ENCODE measurements at places on chromosomes 6 and 20.
A peak's percentile ranks its signal among the peaks of the same experiment; 100 is the strongest.

- no peak for DNase-seq
Observed at GRCh38 chr20:21832442-21833385, 127.2 kb downstream of the PAX1 start.

DNA sequence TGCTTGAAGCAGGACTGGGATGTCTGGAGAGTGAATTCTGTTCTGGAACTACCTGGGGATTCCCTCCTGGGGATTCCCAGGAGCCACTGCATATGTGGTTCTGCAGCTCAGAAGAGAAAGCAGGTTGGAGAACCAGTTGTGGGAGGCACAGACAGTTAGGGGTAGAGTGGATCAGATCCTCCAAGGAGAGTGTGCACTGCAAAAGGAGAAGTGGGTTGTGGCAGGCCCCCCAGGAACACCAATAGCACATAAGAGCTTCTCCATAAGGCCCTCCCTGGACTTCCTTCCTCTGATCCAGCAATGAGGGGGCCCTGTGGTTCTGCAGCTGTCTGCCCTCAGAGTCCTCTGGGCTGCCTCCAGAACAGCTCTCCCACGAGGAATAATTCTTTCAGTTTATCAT lies 369.2 kb upstream of the CNR1 start:
- no peak for DNase-seq

GRCh38 chr6:129331450-129332138 lies 378.4 kb downstream of the ARHGAP18 start:
- no peak for DNase-seq

DNA sequence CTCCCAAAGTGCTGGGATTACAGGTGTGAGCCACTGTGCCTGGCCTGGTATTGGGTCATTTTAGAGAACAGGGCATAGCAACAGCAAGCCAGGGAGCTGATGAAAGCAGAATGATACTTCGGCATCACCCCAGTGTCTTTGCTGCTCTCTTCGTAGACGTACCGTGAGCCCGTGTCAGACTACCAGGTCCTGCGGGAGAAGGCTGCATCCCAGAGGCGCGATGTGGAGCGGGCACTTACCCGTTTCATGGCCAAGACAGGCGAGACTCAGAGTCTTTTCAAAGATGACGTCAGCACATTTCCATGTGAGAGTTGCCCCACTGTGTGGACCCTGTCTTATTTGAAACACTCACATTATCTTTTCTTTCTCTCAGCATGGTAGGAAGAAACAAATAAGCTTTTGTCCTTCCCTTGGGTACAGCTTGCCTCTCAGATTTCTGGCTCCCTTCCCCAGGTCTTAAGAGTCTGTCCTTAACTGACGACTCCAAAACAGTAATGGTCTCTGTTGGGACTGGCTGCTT lies 15.9 kb downstream of the TAF8 start:
- no peak for DNase-seq

DNA sequence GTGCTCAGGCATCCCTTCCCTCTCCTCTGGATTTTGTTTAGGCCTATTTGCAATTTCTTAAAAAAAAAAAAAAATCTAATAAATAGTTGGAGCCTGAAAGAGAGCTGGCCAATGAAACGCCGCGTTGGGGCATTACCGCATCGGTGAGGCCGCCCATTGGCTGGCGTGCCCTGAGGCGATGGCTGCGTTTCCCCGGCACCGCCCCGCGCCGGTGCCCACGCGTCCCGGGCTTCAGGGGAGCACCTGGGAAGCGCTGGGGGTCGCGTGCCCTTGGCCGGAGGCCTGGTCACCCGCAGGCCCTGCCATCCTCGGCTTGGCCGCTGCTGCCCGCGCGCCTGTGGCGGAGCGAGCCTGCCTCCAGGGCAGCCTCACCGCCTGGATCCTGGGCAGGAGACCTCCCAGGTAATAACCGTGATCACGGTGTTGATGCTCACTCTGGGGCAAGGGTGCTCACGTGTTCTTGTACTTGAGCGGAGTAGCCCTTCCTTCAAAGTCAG lies 155.4 kb downstream of the NRN1 start:
- peak; percentile 61 for DNase-seq

GRCh38 chr20:15814360-15814759 lies 758.9 kb downstream of the KIF16B start:
- DNase-seq: no peak

- DNase-seq: no peak
Observed at GRCh38 chr6:37814374-37814773, 5.2 kb upstream of the ZFAND3 start.

- DNase-seq: no peak
Observed at GRCh38 chr6:84033523-84034451, at the start of gene MRAP2. TSS of gene MRAP2 (plus strand) at chr6:84033772. CDS start at chr6:84055319, 21,547 bp downstream.

DNA sequence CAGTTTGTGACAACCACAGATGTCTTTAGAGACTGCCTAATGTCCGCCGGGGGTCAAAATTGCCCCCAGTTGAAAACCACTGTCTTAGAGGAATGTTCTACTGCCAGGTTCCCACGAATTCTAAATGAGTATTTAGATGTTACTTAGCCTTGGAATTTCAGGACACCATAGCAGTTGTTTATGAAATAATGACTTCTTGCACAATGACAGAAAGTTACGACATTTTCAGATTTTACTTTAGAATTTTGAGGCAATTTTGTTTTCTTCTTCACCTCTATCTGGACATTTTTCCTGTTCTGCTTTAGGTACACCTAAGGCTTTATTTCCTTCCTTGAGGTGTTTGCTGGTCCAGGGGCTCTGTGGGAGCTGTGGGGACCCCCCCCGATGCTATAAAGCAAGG lies 83.4 kb downstream of the CCDC170 start:
- DNase-seq: no peak

DNA sequence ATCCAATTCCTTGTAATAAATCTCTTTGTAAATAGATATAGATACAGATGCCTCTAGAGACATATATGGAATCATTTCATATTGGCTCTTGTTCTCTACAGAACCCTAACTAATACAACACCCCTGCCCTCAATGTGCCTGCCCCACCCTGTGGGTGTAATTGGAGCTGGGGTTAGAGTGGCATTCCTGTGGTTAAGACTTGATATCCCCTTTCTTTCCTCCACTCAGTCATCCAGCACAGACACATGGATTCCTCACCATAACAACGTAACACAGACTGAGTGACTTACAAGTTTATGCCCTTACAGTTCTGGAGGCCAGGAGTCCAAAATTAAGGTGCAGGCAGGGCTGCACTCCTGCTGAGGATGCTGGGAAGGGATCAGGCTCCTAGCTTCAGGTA lies 42.8 kb downstream of the C6orf118 start:
- DNase-seq: no peak

DNA sequence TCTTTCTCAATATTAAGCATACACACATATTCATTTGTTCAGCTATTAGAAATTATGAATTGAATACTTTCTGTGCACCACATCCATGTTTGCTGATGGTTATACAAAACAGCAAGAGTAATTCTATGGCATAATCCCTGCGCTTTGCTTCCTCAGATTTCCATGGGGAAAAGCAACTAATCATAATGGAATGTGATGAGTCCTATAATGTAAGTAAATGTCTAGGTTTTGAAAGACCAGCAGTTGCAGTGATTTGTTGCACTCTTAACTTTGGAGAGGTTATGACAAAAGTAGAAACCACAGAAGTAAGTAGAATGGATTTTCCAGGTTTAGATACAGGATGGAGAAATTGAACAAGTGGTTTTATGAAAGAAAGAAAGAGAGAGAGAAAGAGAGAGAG lies 652.1 kb downstream of the CBLN4 start:
- DNase-seq: no peak

DNA sequence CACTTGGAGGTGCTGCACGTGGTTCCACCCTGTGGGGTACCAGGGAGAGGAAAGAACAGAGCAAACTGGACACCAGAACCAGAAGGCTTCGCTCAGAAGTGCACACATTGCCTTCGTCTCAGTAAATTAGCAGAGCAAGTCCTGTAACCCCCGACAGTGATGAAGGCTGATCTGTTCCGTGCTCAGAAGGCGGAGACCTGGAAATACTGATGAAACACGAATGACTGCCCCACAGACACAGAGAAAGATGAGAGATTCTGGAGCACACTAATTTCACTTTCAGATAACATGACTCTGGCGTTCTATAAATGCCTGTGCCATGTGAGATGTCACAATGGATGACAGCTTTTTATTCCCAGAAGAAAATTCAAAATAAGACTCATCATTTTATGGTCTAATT lies 44.2 kb upstream of the CCR6 start:
- no peak for DNase-seq

DNA sequence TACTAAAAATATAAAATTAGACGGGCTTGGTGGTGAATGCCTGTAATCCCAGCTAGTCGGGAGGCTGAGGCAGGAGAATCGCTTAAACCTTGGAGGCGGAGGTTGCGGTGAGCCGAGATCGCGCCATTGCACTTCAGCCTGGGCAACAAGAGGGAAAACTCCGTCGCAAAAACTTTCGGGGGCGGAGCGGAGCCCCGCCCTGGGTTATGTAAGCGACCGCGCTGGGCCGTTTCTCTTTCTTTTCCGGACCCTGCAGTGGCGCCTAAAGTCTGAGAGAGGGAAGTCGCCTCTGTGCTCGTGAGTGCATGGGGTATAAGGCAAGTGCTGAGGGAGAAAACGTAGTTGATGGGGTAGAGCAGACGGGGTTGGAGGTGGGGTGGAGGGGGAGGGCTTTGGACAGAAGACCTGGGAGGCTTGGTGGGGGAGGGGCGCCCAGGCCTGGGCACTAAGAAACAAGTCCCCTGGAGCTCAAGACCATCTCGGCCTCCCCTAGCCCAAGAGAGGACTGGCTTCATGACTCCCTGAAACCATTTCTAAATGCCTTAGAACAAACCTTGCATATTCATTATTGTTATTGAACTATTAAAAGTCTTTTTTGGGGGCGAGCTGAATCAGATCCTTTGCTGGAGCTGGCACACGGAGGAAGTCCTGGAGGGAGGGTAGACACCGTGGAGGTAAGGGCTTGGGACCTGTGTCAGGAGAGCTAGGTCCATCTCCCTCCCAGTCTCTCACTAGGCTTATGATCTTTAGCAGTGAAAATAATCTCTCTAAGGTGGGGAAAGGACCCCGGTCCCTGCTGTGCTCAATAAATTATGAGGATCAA lies 2.7 kb upstream of the MICA start:
- peak; percentile 52 for DNase-seq

DNA sequence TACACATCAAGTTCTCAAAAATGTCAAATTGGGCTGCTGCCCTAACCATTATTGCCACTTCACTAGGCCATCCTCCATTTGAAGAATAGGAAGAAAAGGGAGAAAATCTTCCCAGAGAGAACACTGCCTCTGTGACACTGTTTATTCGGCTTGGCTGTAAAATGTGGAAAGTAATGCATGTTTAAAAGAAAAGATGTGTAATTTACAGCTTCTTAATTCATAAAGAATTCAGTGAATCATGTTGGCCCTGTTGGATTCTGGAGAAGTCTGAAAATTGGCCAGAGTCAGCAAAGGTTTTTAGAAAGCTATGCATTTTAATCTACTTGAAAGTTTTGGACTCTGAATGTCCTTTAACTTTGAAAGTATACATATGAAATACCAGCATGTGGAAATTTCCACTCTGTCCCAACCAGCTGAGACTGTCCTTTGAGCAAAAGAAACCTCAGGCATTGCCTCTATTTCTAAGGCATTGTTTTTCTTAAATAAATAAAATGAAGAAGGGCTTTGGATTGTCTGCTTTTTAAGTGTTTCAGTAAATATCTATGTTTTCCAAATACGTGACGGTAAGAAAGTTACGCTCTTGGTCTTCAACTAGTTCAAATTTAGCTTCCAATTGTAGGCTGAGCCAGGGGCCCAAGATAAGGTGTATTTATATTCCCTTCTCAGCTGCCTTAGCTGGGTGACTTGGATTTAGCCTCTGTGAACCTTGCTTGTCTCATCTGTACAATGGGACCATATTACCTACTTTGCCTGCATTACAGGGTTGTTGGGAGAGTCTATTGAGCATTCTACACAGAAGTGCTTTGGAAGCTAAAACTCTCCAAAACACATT lies 222.2 kb downstream of the UST start:
- no peak for DNase-seq

- DNase-seq: no peak
Observed at GRCh38 chr6:130713144-130713543, 114.1 kb upstream of the SMLR1 start.

DNA sequence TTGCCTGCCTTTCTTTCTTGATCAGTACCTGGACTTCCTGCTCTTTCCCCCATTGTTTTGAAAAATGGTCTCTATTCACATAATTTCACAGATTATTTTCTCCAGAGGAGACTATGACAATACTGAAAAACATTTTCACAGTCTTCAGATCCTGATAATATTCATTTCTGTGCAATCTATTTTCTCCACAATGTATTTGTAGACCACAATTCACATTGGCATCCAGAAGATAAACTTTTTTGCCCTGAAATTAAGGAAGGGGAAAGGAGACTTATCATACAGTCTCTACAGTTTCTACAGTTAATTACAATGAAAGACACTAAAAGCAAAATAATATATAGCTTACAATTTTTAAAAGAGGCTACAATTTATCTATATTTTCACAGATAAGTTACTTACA lies 18.4 kb downstream of the LCA5 start:
- no peak for DNase-seq

DNA sequence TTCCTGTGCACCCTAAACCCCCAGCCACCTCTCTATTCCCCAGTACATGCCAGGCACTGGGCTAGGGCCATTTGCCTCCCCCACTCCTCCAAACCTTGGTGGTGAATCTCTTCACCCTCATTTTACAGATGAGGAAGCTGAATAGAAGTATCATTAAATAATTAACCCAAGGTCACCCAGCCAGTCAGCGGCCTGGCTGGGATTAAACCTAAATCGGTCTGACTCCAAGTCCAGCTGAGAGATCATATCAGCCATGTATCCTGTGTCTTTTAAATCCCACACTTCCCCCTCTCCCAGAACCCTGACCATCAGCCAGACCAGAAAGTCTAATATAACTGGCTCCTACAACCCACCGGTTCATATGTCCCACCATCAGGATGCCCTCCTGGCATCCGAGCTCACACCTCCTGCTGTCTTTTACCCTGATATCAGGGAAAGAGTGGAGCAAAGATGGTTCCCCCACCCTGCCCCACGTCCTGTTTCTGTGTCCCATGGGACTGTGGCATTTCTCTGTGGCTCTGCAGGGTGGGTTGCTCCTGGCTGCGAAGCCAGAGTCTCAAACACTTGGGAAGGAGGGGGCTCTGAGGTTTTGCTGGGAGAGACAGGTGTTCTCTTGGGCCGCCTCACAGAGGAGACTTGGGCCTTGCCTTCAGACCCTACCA lies 145.3 kb downstream of the VEGFA start:
- no peak for DNase-seq

GRCh38 chr20:50585678-50586077 lies 75.5 kb downstream of the PTPN1 start:
- DNase-seq: no peak

GRCh38 chr6:16105854-16106253 lies 23.0 kb upstream of the MYLIP start:
- DNase-seq: no peak

GRCh38 chr20:17490501-17490900 lies 40.7 kb downstream of the BFSP1 start:
- no peak for DNase-seq

DNA sequence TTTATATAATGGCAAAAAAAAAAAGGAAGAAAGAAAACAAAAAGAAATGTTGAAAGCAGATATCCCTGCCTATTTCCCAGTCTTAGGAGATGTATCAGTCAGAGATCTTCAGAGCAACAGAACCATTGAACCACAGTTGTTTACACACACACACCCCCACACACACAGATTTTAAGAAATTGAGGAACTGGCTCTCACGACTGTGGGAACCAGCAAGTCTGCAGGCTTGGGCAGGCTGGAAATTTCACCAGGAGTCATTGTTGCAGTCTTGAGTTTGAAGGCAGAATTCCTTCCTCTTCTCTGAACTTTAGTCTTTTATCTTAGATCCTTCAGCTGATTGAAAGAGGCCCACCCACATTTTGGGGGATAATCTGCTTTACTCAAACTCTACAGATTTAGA lies 380.9 kb downstream of the CDKAL1 start:
- no peak for DNase-seq

All from stimulated activated CD4-positive, alpha-beta T cell treated with anti-CD3 and anti-CD28 coated beads, Interleukin-15, amount 100 ng/mL, for 1 hour (primary cell).